ENCODE measurements at places on chromosomes 6 and 20.

DNA sequence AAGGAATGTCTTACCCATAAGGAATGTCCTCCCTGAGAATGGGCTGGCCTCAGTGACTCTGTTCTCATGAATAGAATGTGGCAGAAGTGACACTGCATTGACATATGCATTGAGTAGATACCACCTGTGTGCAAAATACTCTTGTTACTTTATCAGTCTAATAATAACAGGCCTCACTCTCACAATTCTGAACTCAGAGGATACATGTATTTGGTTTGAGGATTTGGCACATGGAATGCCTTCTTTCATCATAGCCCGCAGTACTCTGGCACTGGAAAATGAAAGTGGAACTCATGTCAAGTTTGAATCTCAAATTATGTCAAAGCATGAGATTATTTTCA, 52.9 kb upstream of the PLCB4 start:
- no peak for DNase-seq

DNA sequence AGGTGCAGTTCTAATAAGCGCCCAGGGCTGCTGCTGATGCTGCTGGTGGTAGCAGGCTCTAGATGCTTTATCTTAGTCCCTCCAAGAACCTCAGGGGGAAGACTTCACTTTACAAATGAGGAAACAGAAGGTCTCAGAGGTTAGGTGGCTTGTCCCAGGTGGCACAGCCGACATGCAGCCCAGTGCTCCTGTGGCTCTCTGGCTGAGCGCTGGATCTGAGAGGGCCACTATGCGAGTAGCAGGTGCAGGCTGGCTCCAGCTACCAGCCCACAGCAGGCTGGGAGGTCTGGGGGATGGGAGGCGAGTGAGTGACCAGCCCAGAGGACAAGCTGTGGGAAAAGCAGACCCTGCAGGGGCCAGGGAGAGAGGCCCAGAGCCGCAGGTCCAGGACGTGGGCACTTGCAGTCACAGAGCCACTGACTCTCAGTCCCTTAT, 90.9 kb downstream of the PRND start:
- DNase-seq: no peak

GRCh38 chr6:111080698-111081097, 6.6 kb upstream of the SLC16A10 start:
- DNase-seq: no peak

DNA sequence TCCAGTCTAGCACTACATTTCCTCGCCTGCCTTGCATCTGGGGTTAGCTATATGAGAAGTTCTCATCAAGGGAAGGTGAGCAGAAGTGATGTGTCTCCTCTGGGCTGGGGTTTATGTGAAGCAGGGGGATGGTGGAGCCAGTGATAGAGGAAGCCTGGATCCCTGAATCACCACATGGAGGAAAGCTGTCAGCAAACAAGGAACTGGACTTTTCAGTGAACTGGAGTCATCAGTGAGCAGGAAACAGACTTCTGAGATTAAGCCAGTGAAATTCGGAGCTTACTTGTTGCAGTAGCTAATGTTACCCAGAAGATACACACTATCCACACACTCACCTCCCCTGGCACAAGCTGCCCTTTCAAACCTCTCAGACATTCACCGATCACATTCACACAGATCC, 13.4 kb upstream of the TOX2 start:
- no peak for DNase-seq

- DNase-seq: peak; percentile 7
Observed at GRCh38 chr6:132354517-132355167, 46.6 kb downstream of the MOXD1 start.

DNA sequence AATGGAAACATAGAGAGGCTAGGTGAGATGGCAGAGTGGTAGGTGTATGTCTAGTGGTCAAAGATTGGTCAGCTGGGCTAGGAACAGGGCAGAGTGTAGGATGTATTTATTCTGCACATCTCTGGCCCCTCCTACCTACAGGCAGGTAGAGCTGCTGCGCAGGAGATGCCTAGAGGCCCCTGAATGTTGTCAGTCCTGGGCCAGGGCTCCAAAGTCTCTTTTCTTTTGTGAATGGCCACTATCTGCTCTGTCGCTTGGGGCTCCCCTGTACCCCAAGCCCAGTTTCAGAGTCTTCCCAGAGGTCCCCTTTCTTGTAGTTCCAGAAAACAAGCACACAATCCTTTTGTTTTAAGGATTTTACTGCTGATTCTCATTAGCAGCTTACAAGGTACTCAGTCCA, 5.0 kb downstream of the TSPO2 start:
- DNase-seq: no peak

GRCh38 chr6:130908958-130909357, 81.8 kb downstream of the SMLR1 start:
- DNase-seq: no peak

DNA sequence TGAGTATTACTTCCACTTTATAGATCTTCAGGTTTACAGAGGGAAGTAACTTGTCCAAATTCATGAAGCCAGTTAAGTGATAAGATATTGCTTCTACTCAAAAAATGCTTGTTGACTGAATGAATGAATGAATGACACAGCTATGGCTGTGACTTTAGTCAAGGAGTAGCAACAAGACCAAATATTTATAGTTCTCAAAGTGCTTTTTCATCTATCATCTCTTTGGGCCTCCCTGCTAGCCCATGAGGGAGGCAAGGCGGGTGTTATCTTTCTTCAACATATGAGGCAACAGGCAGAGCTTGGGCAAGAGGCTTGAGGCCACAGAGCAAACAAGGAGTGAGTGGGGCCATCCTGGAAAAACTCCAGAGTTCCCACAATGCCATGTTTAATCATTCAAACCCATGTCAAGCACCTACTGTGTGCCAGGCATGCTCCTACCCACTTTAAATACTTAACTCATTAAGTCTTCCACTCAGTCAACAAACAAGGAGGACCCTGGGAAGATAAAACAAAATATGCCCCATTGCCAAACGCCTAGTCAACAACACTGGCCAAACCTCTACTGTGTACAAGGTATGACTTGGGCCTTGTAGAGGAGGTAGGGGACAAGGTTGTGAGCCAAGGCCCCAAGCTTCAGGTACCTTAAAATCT, 15.9 kb downstream of the BCL2L1 start:
- no peak for DNase-seq

- DNase-seq: no peak
Observed at GRCh38 chr6:130138909-130139242, 83.9 kb downstream of the SAMD3 start.

Data from stimulated activated CD8-positive, alpha-beta memory T cell treated with anti-CD3 and anti-CD28 coated beads, Interleukin-2, amount 100 ng/mL, for 1 hour (primary cell).